ENCODE measurements at places on chromosomes 1 and 21.
A peak's percentile ranks its signal among the peaks of the same experiment; 100 is the strongest.

GRCh38 chr1:115411371-115412063 lies 73.5 kb upstream of the NGF start:
- no peak for DNase-seq

GRCh38 chr1:174875306-174875705 lies 124.4 kb upstream of the CACYBP start:
- DNase-seq: peak; percentile 47

- DNase-seq: no peak
Measured at GRCh38 chr1:88961647-88962275, 30.7 kb downstream of the KYAT3 start.

DNA sequence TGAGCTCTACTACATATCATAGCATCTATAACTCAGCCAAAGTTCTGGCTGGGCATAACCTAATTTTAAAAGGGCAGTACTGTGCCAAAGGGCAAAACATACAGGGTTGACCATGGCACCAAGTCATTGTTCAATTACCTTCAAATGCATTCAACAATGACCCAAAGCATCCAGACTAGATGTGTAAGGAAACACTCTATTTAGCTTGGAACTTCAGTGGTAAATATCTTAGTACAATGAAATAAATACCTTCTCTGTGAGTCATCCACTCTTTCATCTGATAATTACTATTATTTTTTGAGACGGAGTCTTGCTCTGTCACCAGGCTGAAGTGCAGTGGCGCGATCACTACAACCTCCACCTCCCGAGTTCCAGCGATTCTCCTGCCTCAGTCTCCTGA lies 70.0 kb downstream of the NVL start:
- no peak for DNase-seq

DNA sequence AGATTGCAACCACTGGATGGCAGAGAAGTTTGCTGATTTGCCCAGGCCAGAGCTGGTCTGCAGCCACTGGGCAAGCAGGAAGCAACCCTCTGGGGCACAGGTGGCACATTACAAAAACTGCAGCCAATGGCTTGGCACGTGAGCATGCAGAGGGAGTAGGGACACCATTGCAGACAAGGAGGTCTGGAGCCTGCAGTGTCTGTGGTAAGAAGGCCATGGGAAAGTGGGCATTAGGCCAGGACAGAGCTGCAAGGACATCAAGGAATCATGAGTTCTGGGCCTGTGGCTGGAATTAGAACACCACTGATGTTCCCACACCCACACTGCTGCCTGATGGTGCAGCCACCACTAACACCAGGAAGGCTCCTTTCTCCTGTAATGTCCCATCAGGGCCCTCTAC lies 113.0 kb downstream of the TSEN15 start:
- DNase-seq: no peak

DNA sequence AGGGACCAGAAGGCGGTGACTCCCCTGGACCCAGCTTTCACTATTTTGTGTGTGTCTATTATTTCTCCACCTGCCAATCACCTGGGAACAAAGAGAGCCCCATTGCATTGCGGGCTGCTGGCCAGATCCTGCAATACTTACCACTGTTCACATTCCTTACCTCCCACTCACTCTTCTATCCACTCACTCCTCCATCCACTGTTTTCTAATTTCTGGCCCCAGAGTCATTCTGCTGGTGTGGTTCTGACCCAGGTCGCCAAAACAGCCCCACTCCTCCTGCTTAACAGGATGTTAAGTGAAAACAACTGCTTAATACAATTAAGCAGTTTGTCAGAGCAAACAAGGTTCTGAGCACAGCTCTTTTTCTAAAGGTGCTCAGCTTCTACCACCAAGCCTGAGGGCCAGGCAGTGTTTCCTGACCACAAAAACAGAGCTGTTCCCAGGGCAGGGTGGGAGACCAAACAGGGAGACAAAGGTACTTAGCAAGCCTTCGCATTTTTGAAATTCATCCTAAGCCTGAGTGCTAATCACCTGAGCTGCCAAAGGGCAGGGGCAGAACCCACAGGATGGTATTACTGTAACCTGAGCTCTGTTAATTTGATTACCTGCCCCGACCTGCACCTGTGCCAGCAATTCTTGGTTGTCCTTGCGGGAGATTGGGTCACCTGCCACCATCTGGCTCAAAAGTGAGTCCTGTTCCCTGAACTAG lies 38.5 kb upstream of the EFCAB14 start:
- DNase-seq: no peak

DNA sequence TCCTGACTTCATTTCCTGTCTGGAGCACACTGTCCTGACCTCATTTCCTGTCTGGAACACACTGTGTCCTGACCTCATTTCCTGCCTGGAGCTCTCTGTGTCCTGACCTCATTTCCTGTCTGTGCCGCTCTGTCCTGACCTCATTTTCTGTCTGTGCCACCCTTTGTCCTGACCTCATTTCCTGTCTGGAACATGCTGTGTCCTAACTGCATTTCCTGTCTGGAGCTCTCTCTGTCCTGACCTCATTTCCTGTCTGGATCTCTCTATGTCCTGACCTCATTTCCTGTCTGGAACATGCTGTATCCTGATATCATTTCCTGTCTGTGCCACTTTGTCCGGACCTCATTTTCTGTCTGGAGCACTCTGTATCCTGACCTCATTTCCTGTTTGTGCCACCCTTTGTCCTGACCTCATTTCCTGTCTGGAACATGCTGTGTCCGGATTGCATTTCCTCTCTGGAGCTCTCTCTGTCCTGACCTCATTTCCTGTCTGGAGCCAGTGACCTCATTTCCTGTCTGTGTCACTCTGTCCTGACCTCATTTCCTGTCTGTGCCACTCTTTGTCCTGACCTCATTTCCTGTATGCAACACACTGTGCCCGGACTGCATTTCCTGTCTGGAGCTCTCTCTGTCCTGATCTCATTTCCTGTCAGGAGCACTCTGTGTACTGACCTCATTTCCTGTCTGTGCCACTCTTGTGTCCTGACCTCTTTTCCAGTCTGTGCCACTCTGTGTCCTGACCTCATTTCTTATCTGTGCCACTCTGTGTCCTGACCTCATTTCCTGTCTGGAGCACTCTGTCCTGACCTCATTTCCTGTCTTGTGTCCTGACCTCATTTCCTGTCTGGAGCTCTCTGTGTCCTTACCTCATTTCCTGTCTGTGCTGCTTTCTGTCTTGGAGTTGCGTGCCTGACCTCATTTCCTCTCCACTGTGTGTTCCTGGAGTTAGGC lies 27.6 kb downstream of the SKI start:
- DNase-seq: no peak

DNA sequence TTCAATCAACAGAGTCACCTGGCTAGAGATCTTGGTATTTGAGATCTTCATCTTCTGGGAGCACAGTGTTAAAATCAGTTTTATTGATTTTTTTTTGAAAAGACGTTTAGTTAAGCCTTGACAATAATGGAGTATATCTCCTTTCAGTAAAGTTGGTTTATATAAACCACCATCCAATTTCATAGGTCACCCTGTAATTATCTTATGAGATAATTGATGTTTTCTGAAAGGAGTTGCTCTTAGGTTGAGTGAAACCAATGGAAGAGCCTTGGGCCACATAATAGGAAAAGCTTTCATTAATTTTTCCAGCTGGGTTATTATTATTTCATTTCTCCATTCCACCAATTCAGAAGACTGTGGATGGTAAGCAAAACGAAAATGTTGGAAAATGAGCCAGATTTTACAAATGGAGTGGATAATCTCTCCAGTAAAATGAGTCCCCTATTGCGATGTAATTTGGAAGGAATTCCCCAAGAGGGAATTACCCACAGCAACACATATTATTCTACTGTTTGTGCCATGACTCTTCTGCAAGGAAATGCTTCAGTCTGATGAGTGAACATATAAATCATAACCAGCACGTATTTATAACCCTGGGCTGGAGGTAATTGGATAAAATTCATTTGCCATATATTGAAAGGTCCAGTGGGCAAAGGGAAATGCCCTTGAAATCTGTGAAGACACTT lies 46.2 kb upstream of the TINAGL1 start:
- DNase-seq: no peak

GRCh38 chr21:42733874-42734273 lies 80.5 kb downstream of the PDE9A start:
- no peak for DNase-seq

DNA sequence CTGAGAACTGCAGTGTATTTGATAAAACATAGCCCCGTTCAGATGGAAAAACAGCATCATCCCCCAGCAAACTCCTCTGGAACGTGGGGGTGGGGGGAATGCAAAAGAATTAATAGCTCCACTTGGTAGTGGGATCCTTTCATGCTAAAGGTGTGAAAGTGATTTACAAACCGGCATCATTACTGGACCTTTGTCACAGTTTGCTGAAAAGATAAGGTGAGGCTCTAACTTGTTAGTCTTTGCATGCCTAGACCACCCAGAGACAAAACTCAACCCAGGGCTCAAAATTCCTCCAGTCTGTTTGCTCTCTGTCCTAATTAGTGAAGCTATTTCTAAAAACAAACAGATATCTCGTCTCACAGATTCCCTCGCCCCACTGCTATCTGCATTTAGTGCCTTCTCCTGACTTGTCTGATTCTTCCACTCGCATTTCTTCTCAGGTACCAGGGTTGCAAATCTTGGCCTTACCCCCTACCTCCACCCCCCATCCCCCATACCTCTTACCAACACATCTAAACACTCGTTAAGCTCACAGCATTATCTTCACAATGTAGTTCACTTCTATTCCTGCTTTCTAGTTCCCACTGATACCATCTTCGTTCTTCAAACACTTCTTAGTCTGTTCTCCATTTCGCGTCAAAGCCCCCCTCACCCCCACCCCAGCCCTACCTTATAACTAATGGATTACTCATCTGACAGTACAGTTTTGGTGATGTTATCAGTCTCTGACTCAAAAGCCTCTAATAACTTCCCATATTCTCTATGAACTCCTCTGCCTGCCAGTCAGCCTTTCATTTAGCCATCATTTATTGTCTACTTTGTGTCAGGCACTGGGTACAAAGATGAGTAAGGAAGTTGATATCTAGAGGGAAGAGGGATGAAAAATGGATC lies 11.8 kb downstream of the IER5 start:
- DNase-seq: no peak

DNA sequence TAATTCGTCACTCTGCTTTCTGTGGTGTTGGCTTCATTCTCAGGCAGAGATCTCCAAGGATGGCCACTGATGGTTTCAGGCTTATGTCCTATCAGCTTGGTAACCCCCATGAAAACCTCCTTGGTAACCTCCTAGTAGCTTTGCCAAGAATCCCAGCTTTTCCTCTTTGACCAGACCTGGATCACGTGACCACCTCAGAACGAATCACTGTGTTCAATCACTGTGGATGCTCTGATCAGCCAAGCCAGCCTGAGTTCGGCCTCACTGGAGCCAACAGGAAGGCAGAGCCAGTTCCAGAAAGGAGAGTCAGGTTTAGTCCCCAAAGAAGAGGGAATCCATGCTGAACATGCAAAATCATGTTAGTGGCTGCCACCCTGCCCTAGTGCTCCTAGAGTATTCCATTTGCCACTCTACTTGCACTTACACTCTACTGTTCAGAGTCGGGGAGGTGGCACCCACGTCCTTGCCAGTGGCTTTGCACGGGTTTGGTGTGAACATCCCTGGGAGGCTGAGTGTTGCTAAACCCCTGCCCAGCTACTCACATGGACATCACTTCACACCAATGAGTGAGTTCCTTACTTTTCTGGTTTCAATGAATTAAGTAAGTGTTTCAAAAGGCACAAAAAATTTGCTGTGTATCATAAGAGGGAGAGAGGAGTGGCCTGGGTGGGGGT lies 33.5 kb upstream of the SSBP3 start:
- no peak for DNase-seq

DNA sequence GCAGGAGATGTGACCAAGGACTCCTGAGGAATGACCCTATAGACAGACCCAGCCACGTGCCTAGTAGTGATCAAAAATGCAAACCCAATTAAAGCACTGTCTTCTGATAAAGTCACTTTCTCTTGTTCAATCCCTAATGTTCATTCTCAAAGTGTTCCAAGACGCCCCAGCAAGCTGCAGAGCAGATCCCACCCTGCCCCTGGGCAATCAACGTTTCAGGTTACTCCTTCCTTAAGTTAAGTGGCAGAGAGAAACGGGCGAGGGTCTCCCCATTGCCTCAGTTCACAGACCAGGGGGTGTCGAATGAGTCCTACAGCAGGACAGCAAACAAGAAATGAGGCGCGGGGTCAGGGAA lies 699 bp upstream of the RGS2 start:
- DNase-seq: no peak

GRCh38 chr1:46295306-46295705 lies 8.1 kb downstream of the LRRC41 start:
- no peak for DNase-seq

DNA sequence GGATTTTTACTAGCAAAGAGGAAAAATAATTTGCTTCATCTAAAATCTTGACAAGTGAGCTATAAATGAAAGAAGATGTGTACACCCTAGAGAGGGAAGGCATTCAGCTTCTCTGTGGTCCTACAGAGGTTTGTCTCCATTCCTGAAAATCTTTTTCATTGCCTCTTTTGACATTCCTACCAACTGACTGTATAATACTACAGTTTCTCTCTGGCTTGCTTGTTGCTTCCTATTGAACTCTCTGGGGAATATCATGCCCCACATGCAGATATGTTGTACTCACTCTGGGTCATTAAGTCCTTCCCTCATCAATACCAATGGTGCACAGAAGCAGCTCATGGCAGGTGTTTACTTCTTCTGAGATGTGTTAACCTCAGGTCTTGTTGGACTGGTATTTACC lies 371.2 kb upstream of the PLXNA2 start:
- DNase-seq: no peak

DNA sequence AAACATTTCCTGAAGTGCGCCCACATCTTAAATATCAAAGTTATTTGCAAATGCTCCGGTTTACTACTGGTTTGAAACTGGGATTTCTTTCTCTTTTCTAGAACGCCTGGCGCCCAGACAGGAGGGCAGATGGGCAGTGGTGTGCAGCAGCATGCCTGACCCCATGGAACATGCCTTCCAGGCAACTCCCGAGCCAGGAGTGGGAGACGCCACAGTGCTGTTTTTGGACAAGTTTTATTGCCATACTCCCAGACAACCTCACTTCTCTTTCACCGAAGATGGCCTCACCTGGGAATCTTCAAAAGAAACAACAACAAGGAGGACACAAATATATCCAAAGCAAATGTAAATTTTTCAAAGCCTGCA lies 21.5 kb downstream of the UBE2G2 start:
- DNase-seq: no peak

- DNase-seq: no peak
Measured at GRCh38 chr1:217472915-217473314, 158.0 kb downstream of the GPATCH2 start.

- no peak for DNase-seq
Measured at GRCh38 chr1:87951852-87952251, 623.2 kb downstream of the LMO4 start.

DNA sequence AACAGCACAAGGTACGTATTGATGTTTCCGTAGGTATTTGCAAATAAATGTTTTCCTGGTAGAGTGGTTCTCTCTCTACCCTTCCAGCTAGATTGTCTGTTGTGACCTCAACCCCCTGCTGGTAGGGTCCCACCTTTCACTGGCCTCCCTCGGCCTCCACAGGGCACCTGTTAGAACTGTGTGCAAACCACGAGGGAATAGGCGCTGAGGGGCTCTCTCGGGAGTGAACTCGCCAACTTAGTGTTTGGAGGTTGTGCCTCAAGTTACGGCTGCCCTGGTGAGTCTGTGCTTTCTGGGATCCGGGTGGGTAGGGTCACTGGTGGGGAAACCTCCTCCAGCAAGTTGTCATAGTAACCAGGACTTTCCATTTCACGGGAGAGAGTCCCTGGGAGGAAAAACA lies 204.7 kb upstream of the EDN2 start:
- no peak for DNase-seq

All from mesothelial cell of epicardium (in vitro differentiated cells).